Activated CD4-positive, alpha-beta T cell treated with anti-CD3 and anti-CD28 coated beads, Interleukin-2, amount 50 U/mL, for 48 hours (primary cell): ENCODE measurements at places on chromosomes 2 and 18.

DNA sequence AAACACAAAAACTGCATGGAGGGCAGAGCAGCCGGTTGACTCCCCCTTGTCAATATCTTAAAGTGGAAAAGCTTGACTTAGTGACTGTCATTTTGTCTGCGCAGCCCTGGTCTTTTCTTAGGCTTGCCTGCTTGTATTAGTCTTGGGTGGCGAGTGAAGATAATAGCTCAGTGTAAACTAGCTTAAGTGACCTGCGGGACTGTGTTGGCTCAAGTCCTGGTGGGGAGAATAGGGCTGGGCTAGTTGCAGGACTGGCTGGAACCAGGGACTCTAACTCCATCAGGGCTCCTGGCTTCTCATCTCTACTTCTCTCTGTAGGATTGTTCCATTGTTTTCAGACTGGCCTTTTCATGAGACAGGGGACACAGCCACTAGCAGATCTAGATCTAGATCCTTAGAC, 8.1 kb upstream of the ATG16L1 start:
- DNase-seq: no peak

DNA sequence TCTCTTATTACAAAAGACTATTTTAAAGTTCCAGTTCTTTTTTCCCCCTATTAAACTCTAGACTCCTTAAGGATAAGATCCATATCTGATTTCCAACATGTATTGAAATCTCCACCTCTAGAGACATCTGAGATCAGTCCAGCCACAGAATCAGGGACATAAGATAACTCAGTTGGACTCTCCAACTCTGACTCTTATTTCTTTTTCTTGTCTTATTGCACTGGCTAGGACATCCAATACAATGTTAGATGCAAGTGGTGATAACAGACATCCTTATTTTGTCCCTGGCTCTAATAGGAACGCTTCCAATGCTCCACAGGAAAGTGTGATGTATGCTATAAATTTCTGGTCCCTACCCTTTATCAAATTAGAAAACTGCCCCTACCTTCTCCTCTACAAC, 158.1 kb downstream of the TNS1 start:
- no peak for DNase-seq

DNA sequence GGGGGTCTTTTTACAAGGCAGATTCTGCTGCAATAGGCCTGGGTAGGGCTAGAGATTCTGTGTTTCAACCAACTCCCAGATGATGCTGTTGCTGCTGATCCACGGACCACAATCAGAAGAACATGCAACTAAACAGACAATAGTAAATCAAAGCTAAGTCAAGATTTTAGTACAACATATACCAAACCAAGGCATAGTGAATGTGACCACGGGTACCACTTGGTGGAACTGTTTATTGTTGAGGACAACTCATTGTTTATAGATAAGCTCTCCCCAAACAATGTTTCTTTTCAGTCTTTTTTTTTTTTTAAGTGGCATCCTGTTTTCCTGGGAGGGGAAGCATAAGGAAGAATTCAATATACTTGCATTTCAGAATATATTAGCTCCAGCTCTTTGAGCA, 36.0 kb upstream of the DARS1 start:
- no peak for DNase-seq

- no peak for DNase-seq
These were observed 119.5 kb downstream of the MTCL1 start for GRCh38 chr18:8824846-8825245.

GRCh38 chr2:45643095-45643494, 8.4 kb upstream of the PRKCE start:
- no peak for DNase-seq

DNA sequence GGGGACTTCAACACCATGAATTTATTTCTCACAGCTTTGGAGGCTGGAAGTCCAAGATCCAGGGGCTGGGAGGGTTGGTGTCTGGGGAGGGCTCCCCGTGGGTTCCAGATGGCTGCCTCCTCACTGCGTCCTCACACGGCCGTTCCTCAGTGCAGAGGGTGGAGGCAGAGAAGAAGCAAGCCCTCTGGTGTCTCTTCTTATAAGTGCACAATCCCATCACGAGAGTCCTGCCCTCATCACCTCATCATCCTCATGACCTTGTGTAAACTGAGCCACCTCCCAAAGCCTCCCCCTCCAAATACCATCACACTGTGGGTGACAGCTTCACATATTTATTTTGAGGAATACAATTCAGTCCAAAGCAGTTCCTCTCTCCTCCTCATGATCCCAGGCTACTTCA, 26.3 kb downstream of the TMEM163 start:
- no peak for DNase-seq

- no peak for DNase-seq
These were observed 125.5 kb downstream of the NRP2 start for GRCh38 chr2:205807758-205808157.
